ENCODE measurements at places on chromosomes 1 and 21.

DNA sequence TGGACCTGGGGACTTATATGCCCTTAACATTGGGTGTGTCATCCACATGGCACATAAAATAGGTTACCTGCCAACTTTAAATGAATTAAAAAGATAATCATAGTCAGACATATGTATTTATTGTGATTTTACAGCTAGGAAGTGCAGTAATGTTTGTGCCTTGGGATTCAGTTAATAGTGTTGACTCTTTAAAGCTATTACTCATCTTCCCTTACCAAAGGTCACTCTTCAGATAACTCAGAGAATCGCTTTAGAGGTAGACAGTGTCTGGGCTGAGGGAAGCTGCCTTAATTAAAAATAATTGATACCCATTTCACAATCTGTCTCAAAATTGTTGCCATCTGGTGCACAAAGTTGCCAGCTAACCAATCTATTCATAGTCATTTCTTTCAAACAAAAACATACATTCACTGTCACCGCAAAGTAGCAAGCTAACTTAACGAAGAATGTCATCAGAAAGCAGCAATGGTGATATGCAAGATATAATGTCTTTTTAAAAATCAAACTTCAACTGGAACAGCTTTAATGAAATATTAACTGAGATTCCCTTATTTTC is 3.0 kb upstream of the KRTAP15-1 start:
- no peak for DNase-seq

DNA sequence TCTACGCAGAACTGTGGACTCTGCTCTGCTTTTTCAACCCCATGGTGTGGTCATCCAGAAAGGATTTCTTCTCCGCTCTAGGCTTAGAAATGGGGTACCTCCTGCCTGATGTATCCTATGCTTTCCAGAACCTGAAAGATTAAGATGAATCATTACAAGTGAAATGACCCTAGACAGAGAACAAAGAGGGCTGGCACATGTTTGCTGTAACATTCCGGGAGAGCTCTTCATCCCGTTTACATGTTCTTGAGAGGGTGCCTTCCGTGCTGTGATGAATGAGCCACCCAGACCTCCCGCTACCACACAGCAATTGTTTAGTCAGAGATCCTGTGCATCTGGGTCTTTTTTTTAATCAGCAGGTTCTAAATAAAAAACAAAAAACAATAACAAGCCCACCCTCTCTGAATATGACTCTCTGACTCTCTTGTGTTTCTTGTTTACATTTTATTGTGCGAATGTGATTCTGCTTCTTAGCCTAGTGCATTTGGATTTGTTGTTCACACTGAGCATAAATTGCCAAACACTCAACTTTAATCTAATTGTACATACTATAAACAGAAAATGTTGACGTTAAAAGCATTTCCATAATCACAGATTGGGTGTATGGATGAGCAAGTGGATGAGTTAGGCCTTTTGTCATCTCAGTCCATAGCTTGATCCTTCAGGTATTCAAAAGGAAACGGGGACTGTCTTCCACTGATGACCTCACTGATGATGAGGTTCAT is 87.1 kb downstream of the GPR88 start:
- DNase-seq, result no peak

DNA sequence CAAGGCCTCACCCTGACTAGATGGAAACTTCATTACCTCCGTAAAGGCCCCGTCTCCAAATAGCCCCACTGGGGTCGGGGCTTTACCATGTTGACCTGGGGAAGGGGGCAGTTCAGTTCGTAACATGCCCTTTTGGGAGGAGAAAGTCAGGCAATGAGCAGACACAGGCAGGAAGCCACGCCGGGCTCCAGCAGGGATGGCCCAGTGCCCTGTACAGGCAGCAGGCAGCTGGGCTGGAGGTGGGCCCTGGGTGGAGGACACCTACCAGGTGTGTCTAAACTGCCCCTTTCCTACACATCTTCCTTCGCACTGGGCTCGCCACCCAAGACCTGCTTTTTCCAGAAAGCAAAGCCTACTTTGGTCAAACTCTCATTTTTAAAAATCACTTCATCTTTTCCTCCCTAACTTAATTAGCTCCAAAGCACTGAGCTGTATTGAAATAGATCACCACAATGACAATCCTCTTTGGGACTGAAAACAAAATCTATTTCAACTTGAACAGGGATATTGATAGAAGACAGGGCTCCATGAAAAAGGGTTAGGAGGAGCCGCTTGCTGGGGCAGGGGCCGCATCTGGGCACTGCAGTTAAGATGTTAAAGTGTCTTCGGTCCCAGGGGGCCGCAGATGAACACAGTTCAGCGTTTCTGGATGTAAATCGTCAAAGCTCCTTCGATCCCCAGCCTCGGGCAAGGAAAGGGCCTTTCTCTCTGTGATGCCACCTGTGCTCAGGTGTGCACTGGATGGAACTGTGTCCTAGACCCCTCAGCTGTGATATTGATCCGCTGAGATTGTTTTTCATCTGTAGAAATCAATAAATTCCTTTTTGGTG is 104.6 kb downstream of the PDE9A start:
- no peak for DNase-seq

DNA sequence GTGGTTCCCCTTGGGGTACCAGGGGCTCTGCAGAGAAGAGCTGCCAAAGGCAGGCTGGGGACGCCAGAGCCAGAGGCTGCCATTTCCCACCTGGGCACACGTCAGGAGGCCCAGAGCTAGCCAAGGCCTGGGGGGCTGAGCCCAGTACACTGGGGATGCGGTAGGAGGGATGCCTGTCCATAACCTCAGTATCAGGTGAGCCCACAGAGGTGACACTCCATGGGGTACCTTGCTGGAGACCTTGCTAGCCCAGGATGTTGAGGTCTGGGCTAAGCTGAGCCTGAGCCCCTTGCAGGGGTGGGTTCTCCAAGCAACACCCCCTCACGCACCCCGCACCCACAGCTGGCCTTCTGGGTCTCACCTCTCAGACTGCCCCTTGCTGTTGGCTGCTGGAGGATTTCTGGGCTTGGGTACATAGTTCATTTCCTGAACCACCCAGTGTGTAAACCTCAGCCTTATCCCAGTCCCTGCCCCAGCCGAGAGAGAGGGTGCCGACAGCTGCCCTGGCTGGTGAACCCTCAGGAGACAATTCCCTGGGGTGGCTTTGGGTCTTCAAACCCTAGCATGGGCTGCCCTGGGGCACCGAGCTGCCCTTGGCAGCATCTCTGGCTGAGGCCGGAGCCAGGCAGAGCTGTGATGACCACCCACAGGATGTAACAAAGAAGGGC is 92.5 kb upstream of the VAMP3 start:
- DNase-seq, result no peak

- no peak for DNase-seq
These were observed 44.0 kb upstream of the SYT2 start for GRCh38 chr1:202754293-202754692.
